AG10803 (cell line): ENCODE measurements at places on chromosomes 3 and 15.
A peak's percentile ranks its signal among the peaks of the same experiment; 100 is the strongest.

GRCh38 chr3:169489775-169490546 is 173.6 kb downstream of the MECOM start:
- no peak for DNase-seq

DNA sequence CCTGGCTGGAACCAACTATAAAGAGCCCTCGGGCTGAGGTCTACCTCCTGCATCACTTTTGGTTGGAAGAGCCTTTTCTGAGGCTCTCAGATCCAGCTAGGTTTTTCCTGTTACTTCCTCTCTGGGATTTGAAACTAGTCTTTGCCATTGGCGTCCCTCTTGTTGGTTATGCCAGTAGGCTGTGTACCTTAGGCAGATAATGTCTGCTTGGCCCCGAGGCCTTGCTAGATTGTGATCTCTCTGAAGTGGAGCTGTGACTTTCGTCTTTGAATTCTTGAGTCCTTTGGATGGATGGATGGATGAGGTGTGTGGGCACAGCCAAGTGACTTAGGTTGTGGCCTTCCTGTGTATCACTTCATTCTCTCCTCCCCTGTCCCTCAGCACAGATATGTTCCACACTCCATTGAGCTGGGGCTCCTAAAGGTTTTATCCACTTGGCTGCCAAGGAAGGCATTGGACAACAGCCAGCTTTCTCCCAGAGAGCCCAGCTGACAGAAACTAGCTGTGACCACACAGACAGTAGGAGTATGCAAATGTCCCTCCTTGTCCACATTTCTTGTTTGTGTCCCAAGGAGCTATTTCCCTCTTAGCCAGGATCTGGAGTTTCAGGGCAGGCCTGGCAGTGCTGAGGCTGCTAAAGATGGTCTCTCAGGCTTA is 7.9 kb upstream of the DNAJC17 start:
- no peak for DNase-seq

GRCh38 chr3:13040361-13041074 is 32.7 kb downstream of the IQSEC1 start:
- no peak for DNase-seq

GRCh38 chr3:127177226-127177625 is 15.7 kb upstream of the PRR23E start:
- DNase-seq = no peak

DNA sequence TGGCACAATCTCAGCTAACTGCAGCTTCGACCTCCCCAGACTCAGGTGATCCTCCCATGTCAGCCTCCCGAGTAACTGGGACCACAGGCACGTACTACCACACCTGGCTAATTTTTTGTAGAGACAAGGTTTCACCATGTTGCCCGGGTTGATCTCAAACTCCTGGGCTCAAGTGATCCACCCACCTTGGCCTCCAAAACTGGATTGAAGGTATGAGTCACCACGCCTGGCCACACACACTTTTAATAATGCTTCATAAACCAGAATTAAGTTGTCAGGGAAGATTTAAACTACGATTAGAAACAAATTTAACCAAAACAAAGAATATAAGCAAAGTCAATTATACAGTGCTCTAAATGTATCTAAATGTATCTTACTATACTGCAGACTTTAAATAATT is 87.5 kb downstream of the LRRFIP2 start:
- DNase-seq = no peak

GRCh38 chr3:177336873-177337450 is 139.7 kb upstream of the TBL1XR1 start:
- DNase-seq = no peak

DNA sequence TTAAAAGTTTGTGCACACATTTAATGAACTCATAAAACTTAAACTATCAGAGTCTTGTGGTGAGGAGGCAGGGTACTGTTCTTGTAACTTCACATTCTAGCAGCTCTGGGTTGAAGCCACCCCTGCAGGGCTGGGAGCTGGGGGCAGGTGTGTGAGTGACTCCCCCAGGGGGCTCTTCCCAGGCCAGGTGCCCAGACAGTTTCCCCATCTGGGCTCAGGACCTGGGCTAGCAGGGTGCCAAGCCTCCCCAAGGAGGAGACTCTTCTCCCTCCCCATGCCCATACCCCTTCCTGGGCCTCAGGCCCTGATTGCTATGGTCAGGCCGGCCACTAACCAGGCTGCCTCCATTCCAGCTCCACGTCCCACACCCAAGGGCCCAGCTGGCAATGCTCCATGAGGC is 22.0 kb upstream of the CHCHD6 start:
- DNase-seq = no peak

DNA sequence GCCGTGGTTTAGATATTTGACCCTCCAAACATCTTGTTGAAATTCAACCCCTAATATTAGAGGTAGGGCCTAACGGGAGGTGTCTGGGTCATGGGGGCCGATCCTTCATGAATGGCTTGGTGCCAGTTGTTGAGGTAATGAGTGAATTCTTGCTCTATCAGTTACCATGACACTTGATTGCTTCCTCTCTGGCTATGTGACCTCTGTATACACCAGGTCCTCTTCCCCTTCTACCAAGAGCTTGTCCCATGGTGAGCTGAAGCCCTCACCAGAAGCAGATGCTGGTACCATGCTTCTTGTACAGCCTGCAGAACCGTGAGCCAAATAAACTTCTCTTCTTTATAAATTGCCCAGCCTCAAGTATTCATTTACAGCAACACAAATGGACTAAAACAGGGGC is 41.8 kb upstream of the TIPARP start:
- DNase-seq = no peak

DNA sequence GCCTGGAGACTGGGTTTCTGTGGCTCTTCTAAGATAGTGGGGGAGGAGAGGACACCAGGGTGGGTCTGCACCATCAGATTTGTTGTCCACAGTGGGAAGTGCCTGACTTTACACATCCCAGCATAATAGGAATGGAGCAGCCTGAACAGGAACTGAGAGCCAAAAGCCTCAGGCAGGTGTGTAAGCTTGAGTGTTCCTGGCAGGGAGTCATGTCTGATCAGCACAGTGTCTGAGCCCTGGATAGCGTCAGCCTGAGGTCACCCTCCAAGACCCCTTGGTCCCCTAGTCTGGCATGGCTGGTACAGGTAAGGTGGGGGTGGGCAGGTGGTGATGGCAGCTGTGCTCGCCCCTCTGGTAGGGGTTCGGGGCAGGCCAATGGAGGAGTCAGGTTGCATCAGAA is 20.2 kb downstream of the INSYN1 start:
- DNase-seq = no peak

DNA sequence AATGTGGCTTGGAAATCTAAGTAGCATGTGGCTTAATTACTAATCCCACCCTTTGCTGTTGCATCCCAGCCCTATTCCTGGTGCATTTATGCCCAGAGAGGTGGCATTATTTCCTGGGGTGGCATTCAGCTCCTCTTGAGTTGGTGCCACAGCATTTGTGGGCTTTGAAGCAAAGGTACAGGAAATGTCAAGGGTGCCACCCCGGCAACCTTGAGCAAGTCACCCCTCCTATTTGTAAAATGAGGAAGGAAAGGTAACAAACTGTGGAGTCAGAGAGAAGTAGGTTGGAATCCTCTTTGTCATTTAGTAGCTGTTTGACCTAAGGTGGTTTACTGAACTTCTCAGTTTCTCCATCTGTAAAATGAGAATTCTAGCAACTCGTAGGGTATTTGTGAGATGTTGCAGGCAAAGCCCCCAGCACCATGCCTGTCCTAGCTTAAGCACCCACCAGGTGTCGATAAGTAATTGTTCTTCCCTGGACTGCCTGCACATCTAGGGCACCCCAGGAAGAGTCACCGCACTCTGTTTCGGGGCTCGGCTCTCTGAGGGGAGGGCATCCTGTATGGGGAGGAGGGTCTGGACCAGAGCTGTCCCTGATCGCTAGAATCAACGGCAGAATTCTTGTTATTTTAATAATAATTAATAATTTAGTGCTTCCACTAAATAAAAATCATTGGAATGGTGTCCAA is 17.1 kb downstream of the ISG20 start:
- no peak for DNase-seq

GRCh38 chr15:75177360-75178071 is 24.2 kb upstream of the C15orf39 start:
- no peak for DNase-seq

DNA sequence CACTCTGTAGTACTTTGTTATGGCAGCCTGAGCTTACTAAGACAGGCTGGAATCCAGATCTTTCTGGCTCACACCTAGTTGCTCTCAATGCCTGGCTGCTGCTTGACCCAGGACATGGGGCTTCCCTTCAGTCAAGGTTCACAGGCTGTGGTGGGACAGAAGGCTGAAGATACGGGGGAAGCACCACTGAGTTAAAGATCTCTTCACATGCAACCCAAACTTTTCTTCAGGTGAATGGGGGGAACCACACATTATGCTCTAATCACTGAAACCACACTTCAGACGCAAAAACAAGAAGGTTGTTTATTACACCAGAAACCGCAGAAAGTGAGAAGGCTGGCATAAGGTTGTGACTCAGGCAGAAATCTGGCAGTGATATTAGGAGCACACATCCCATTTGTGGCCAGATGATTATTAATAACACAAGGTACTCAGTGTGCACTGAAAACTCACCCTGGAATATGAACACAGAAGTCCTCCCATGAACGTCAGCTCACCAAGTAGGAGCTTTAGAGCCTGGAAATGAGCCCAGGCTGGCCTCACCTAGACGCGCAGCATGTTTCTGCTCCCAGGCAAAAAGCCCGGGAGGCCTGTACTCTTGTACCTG is 230.5 kb upstream of the CHRNA7 start:
- peak; percentile 33 for DNase-seq
